ENCODE measurements at places on chromosomes 11 and 22. TPM values are rescaled to one million over a fixed set of nuclear protein-coding genes. Genes with fewer than 3 reads are reported as not detected.

- DNase-seq, result no peak
- no peak overlapping the region for H3K27ac ChIP-seq
- H3K27me3 ChIP-seq, result peaks cover 37% of the 10 kb centered on the region
- H3K36me3 ChIP-seq, result no peaks in the 10 kb centered on the region
- H3K4me3 ChIP-seq, result no peak overlapping the region
- no peaks in the 10 kb centered on the region for H3K4me1 ChIP-seq
Measured at GRCh38 chr11:43962383-43963278, 20.2 kb downstream of the C11orf96 start.

DNA sequence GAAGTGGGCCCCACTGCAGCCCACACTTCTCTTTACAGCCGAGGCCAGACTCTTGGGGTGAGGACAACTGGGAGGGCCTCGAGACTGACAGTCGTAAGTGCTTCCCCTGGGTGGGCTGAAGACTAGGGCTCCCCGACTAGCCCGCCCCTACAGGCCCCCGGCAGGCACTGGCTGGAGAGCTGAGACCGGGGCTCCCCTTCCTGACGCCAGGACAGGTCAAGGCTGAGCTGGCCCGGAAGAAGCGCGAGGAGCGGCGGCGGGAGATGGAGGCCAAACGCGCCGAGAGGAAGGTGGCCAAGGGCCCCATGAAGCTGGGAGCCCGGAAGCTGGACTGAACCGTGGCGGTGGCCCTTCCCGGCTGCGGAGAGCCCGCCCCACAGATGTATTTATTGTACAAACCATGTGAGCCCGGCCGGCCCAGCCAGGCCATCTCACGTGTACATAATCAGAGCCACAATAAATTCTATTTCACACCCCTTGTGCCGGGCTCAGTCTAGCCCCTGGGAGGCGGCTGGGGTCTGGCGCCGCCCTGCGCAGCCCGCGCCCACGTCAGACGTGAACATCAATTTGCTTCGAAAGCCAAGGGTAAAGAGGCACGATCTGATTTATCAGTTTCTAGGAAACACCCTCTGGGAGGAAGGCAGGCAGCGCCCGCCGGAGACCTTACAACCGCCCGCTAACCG is 13.5 kb downstream of the SCYL1 start:
- peak overlapping the region; percentile 21 for H3K4me3 ChIP-seq
- DNase-seq, result no peak
- H3K4me1 ChIP-seq, result peaks cover 25% of the 10 kb centered on the region
- no peak overlapping the region for H3K27ac ChIP-seq

GRCh38 chr22:45968751-45969413 is 8.1 kb downstream of the WNT7B start:
- no peaks in the 10 kb centered on the region for H3K36me3 ChIP-seq
- H3K27me3 ChIP-seq, result peaks cover 26% of the 10 kb centered on the region
- H3K4me3 ChIP-seq, result no peak overlapping the region
- H3K4me1 ChIP-seq, result no peaks in the 10 kb centered on the region
- no peak overlapping the region for H3K27ac ChIP-seq

DNA sequence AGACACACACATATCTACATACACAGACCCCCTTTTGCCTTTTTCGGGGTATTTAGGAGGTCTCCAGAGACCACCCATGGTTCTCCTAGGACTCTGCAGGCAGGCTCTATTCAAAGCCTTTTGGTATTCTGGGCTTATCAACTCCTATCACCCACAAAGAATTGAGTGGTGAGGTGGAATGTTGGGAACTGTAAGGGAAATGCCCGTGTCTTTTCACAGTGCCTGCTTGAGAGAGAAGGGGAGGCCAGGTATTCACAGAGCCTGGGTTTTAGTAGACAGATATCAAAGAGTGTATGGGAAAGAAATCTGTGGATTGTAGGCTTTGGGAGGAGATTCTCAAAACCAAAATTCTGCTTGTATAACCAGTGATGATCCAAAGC is 44.0 kb upstream of the CSNK2A3 start:
- no peaks in the 10 kb centered on the region for H3K27me3 ChIP-seq
- no peaks in the 10 kb centered on the region for H3K36me3 ChIP-seq
- no peaks in the 10 kb centered on the region for H3K4me1 ChIP-seq
- H3K27ac ChIP-seq, result no peak overlapping the region
- no peak for DNase-seq

The GAL3ST3 gene
- 0.42 TPM for total RNA-seq

GRCh38 chr11:113113801-113114704 is 152.8 kb downstream of the NCAM1 start:
- peaks cover 10% of the 10 kb centered on the region for H3K27me3 ChIP-seq
- H3K36me3 ChIP-seq, result no peaks in the 10 kb centered on the region
- H3K4me1 ChIP-seq, result no peaks in the 10 kb centered on the region
- no peak overlapping the region for H3K4me3 ChIP-seq
- no peak for DNase-seq

- no peak overlapping the region for H3K4me3 ChIP-seq
- no peak overlapping the region for H3K27ac ChIP-seq
- H3K36me3 ChIP-seq, result no peaks in the 10 kb centered on the region
- no peaks in the 10 kb centered on the region for H3K4me1 ChIP-seq
Measured at GRCh38 chr11:30545507-30545906, 40.6 kb downstream of the MPPED2 start.

GRCh38 chr22:42873356-42873755 is 16.3 kb upstream of the ARFGAP3 start:
- H3K4me3 ChIP-seq, result no peak overlapping the region
- no peaks in the 10 kb centered on the region for H3K4me1 ChIP-seq
- DNase-seq, result no peak
- no peak overlapping the region for H3K27ac ChIP-seq
- H3K27me3 ChIP-seq, result no peaks in the 10 kb centered on the region

The GAB4 gene
- not detected for total RNA-seq

DNA sequence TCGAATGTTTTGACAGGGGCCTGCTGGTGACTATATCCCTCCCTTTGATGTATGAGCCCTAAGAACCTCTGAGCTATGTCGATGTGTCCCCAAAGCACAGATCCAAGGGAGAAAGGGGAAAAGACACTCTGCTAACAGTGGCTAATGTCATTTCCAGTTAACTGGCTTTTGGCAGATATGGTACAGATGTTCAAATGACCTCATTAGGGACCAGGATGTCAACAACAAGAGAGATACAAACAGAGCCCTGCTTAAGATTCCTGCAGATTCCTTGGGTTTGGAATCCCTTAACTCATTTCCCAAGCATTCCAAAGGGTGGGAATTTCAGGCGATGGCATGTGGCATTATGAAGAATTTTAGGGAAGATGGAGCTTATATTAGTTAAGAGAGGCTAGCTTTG is 517.3 kb downstream of the SOX6 start:
- H3K27ac ChIP-seq, result no peak overlapping the region
- no peak overlapping the region for H3K4me3 ChIP-seq
- no peaks in the 10 kb centered on the region for H3K27me3 ChIP-seq

- H3K4me3 ChIP-seq, result no peak overlapping the region
- no peaks in the 10 kb centered on the region for H3K4me1 ChIP-seq
- no peak overlapping the region for H3K27ac ChIP-seq
- peaks cover 6% of the 10 kb centered on the region for H3K27me3 ChIP-seq
- DNase-seq, result no peak
Measured at GRCh38 chr11:119771172-119771770, 42.3 kb upstream of the NECTIN1 start.

DNA sequence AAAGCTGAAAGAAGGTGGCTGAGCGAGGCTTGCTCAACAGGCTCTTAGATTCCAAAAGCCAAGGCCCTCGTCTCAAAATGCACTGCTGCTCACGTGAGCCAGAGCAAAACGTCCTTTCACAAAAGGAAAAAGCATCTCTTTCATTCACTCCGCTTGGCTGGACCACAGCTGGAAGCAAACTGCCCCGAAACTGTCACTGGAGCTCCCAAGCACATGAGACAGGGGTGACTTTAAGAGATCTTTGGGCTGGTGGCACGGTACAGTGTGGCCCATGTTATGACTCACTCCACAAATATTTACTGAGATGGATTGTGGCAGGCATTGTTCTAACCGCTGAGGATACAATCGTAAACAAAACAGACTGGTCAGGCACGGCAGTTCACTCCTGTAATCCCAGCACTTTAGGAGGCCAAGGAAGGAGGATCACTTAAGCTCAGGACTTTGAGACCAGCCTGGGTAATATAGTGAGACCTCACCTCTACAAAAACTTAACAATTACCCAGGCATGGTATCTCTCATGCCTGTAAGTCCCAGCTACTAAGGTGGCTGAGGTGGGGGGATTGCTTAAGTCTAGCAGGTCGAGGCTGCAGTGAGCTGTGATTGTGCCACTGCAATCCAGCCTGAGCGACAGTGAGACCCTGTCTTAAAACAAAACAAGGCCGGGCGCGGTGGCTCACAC is 3.6 kb downstream of the PLA2G6 start:
- peak overlapping the region; percentile 44 for H3K4me3 ChIP-seq
- H3K36me3 ChIP-seq, result peaks cover 3% of the 10 kb centered on the region
- peak overlapping the region; percentile 8 for H3K27ac ChIP-seq
- DNase-seq, result no peak

GRCh38 chr11:122159173-122159721 is 43.2 kb upstream of the BLID start:
- H3K36me3 ChIP-seq, result no peaks in the 10 kb centered on the region
- no peak for DNase-seq
- H3K4me1 ChIP-seq, result peaks cover 15% of the 10 kb centered on the region
- H3K4me3 ChIP-seq, result no peak overlapping the region

DNA sequence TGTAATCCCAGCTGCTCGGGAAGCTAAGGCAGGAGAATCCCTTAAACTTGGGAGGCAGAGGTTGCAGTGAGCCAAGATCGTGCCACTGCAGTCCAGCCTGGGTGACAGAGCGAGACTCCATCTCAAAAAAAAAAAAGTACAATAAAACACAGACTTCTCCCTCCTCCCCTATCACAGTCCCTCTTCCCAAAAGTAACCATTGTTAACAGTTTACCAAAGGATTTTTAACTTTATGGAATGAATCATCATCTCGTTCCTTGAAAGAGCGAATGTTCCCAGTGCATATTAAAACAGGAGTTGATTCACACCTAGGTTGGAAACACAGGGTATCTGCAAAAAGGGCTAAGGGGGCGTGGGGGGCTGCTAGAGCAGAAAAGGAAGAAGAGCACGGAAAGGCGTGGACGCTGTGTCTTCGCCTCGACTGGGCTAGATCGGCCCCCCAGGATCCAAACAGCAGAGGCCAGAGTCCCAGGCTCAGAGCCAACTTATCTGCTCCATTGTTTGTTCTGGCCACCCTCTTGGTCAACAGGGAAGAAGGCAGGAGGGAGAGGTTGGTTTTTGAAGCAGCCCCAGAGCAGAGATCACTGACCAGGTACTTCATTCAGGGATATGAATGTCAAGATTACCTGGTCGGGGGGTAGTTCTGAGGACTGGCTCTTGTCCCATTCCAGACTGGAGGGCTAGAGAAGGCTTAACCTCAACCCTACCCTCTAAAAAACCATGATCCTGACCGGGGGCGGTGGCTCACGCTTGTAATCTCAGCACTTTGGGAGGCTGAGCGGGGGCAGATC is 2.1 kb upstream of the AHNAK start:
- no peak overlapping the region for H3K4me3 ChIP-seq
- H3K4me1 ChIP-seq, result peaks cover 80% of the 10 kb centered on the region
- peaks cover 3% of the 10 kb centered on the region for H3K36me3 ChIP-seq
- peaks cover 9% of the 10 kb centered on the region for H3K27me3 ChIP-seq
- no peak for DNase-seq

The CDC42EP1 gene
- total RNA-seq, result 4.6 TPM

GRCh38 chr11:73326929-73327811 is 19.1 kb downstream of the ARHGEF17 start:
- no peaks in the 10 kb centered on the region for H3K4me1 ChIP-seq
- H3K4me3 ChIP-seq, result no peak overlapping the region
- no peaks in the 10 kb centered on the region for H3K27me3 ChIP-seq
- no peaks in the 10 kb centered on the region for H3K36me3 ChIP-seq
- DNase-seq, result peak; percentile 17

- no peak overlapping the region for H3K27ac ChIP-seq
- no peaks in the 10 kb centered on the region for H3K27me3 ChIP-seq
- no peak overlapping the region for H3K4me3 ChIP-seq
- DNase-seq, result no peak
- no peaks in the 10 kb centered on the region for H3K4me1 ChIP-seq
- no peaks in the 10 kb centered on the region for H3K36me3 ChIP-seq
Measured at GRCh38 chr11:130217133-130218031, 57.8 kb downstream of the ST14 start.

- H3K27ac ChIP-seq, result no peak overlapping the region
- H3K4me3 ChIP-seq, result peak overlapping the region; percentile 45
- H3K27me3 ChIP-seq, result no peaks in the 10 kb centered on the region
- no peaks in the 10 kb centered on the region for H3K36me3 ChIP-seq
- H3K4me1 ChIP-seq, result no peaks in the 10 kb centered on the region
Measured at GRCh38 chr11:99069856-99070444, 49.2 kb downstream of the CNTN5 start.

DNA sequence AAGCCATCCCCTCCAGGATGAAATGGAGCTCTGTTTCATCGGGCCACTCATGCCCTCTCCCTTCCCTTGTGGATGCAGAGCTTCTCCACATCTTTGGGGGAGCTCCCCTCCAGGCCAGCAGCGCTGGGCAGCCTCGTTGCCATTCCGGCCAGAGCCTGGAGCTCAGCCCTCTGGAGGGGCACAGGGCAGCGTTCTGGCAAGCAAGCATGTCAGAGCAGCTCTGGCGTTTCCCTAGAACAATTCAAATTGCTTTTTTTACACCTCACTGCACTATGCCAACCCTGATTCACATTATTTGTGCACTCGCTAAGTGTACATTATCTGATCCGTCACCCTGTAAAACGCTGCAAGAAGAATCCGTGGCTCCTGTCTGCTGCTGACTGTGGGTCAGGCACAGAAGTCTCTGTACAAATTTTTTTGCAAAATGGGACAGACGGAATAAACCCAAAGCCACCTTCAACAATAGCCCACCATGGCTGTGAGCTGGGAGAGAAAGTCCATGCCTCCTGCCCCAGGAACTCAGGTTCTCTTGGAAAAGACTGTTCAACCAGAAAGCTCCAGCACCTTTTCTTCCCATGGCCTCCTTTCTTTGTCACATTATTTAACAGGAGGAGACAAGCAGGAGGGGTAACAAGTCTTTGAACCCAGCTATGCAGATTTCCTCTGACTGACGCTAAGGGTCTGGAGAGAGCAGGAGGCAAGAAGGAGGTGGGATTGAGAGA is 139.5 kb upstream of the CADM1 start:
- H3K27me3 ChIP-seq, result peaks cover 13% of the 10 kb centered on the region
- no peak overlapping the region for H3K27ac ChIP-seq
- no peak overlapping the region for H3K4me3 ChIP-seq
- DNase-seq, result no peak
- no peaks in the 10 kb centered on the region for H3K4me1 ChIP-seq
- peaks cover 1% of the 10 kb centered on the region for H3K36me3 ChIP-seq

DNA sequence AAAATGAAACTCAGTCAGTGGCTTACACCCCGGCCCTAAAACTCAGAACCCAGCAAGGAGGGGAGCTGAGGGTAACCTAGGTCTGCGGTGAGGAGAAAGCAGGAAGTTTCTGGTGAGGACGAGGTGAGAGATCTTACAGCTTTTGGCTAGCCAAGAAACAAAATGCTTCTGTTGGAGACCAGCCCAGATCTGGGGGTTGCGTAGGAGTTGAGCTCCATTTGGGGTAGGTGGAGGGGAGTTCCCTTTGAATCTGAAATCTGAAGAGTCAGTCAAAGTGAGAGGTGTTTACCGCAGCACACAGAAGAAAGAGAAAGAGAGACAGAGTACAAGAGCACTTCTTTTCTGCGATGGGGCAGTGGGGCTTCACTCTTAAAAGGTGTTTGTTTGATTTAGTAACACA is 29.6 kb downstream of the EHF start:
- H3K27me3 ChIP-seq, result peaks cover 58% of the 10 kb centered on the region
- H3K4me3 ChIP-seq, result peak overlapping the region; percentile 39
- H3K36me3 ChIP-seq, result no peaks in the 10 kb centered on the region
- peak overlapping the region; percentile 15 for H3K27ac ChIP-seq
- H3K4me1 ChIP-seq, result peaks cover 50% of the 10 kb centered on the region

GRCh38 chr11:2576549-2576948 is 123.2 kb downstream of the KCNQ1OT1 start:
- no peaks in the 10 kb centered on the region for H3K27me3 ChIP-seq
- H3K36me3 ChIP-seq, result no peaks in the 10 kb centered on the region
- H3K4me3 ChIP-seq, result no peak overlapping the region
- no peak overlapping the region for H3K27ac ChIP-seq
- H3K4me1 ChIP-seq, result no peaks in the 10 kb centered on the region
- DNase-seq, result no peak
